ENCODE measurements at places on chromosomes 7 and 10.
A peak's percentile ranks its signal among the peaks of the same experiment; 100 is the strongest.

GRCh38 chr10:15780353-15781135, 60.8 kb upstream of the ITGA8 start:
- peak; percentile 53 for DNase-seq

- DNase-seq: no peak
Measured at GRCh38 chr7:82183634-82184033, 259.9 kb downstream of the CACNA2D1 start.

- DNase-seq: peak; percentile 40
Measured at GRCh38 chr7:100034871-100035510, 14.6 kb upstream of the ZSCAN21 start.

DNA sequence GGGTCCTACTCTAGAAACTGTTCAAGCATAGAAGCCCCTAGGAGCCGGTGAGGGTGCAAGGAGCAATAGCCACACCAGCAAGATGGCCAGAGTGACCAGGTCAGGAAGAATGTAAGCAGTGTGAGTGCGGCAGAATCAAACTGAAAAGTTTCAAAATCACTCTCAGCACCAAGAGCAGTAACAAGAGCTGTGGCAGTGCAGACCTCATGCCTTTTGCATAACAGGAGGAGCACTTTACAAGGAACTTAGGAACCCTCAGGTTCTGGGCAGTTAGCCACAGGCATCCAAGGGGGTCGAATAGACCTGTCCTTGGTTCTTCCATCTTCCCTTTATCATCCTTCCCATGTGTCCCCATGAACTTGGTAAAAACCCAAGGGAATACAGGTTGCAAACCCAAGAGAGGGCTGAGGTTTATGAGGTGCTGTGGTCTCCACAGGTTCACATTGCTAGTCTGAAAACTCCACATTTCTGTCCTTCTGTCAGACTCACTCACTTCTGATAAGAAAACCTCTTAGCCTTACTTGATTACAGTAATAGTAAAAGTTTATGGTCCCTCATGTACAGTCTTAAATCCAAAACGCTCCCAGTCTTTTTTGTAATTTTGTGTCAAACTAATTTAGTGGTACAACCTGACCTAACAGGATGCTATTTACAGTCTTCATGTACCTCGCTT, 78.4 kb downstream of the PON1 start:
- DNase-seq: no peak

DNA sequence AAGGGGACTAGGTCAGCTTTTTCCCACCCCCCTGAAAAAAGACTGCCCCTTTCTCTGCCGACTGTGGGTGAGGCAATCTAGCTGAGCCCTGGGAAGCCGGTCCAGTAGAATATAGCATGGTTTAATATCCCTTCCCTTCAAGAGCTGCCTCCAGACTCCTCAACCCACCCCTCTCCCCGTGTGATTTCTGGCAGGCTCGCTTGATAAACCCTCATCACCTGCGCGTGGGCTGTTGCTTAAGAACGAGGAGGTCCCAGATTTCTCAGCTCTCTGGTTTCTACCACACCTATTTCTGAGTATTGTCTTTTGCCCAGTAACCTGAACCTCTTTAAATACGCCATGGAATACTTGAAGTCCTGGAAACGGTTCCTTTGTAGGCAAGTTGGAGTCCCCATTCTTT, 2.0 kb upstream of the LRRC4 start:
- no peak for DNase-seq

Data from dermis microvascular lymphatic vessel endothelial cell (primary cell).